Naive thymus-derived CD4-positive, alpha-beta T cell (primary cell): ENCODE measurements at places on chromosomes 6 and 20. TPM values are rescaled to one million over a fixed set of nuclear protein-coding genes. Genes with fewer than 3 reads are reported as not detected.

The TBXT gene
- not detected for polyA plus RNA-seq

The PSORS1C1 gene
- not detected for polyA plus RNA-seq

The TXLNB gene
- 0.44 TPM for polyA plus RNA-seq

The WFDC5 gene
- polyA plus RNA-seq = not detected

The FRK gene
- polyA plus RNA-seq = not detected

The MAD2L1BP gene
- polyA plus RNA-seq = 14.9 TPM

The TAGAP gene
- 151 TPM for polyA plus RNA-seq

The DLK2 gene
- 0.74 TPM for polyA plus RNA-seq

The TRIM31 gene
- polyA plus RNA-seq = 0.59 TPM

The IP6K3 gene
- not detected for polyA plus RNA-seq

The BPIFB4 gene
- polyA plus RNA-seq = not detected

The SAMD3 gene
- polyA plus RNA-seq = 43.4 TPM

The SSTR4 gene
- not detected for polyA plus RNA-seq

The EYS gene
- polyA plus RNA-seq = 0.21 TPM

The PRSS16 gene
- polyA plus RNA-seq = 0.82 TPM

The TAP2 gene
- 26.4 TPM for polyA plus RNA-seq

The OR12D3 gene
- polyA plus RNA-seq = not detected

The THBD gene
- not detected for polyA plus RNA-seq

The GPANK1 gene
- 24.0 TPM for polyA plus RNA-seq

The PROKR2 gene
- polyA plus RNA-seq = not detected

The MTG2 gene
- polyA plus RNA-seq = 31.8 TPM

The CDKN1A gene
- polyA plus RNA-seq = 0.08 TPM

The SMOC2 gene
- polyA plus RNA-seq = not detected
